Endodermal cell (in vitro differentiated cells): ENCODE measurements at places on chromosomes 16 and 17. TPM values are rescaled to one million over a fixed set of nuclear protein-coding genes. Genes with fewer than 3 reads are reported as not detected.

The IL32 gene
- 1.4 to 2.4 TPM (median 2.0 TPM) in 3 replicates for total RNA-seq

The OR3A3 gene
- not detected in 3 replicates for total RNA-seq

- no peaks in the 10 kb centered on the region for H3K4me1 ChIP-seq
- no peaks in the 10 kb centered on the region for H3K27me3 ChIP-seq
- H3K27ac ChIP-seq = no peak overlapping the region
- no peak overlapping the region for H3K4me3 ChIP-seq
Measured at GRCh38 chr17:70296456-70296855, 127.1 kb downstream of the KCNJ2 start.

- H3K4me1 ChIP-seq = no peaks in the 10 kb centered on the region
- H3K4me3 ChIP-seq = no peak overlapping the region
- H3K27ac ChIP-seq = no peak overlapping the region
- peaks cover 23% of the 10 kb centered on the region for H3K27me3 ChIP-seq
- peak; percentile 44 for DNase-seq
Measured at GRCh38 chr17:45233423-45233924, 11.8 kb downstream of the FMNL1 start.

GRCh38 chr16:71974068-71974818, 26.0 kb downstream of the PKD1L3 start:
- no peaks in the 10 kb centered on the region for H3K4me1 ChIP-seq
- no peak overlapping the region for H3K4me3 ChIP-seq
- H3K27ac ChIP-seq = no peak overlapping the region
- no peaks in the 10 kb centered on the region for H3K36me3 ChIP-seq
- no peak for DNase-seq

GRCh38 chr17:9026741-9027140, 5.4 kb downstream of the NTN1 start:
- peaks cover 13% of the 10 kb centered on the region for H3K4me1 ChIP-seq
- H3K27me3 ChIP-seq = peaks cover 39% of the 10 kb centered on the region
- peak; percentile 63 for DNase-seq
- peaks cover 11% of the 10 kb centered on the region for H3K36me3 ChIP-seq
- H3K27ac ChIP-seq = no peak overlapping the region

The RAP1GAP2 gene
- 41.9 and 44.3 TPM in 2 replicates for total RNA-seq

DNA sequence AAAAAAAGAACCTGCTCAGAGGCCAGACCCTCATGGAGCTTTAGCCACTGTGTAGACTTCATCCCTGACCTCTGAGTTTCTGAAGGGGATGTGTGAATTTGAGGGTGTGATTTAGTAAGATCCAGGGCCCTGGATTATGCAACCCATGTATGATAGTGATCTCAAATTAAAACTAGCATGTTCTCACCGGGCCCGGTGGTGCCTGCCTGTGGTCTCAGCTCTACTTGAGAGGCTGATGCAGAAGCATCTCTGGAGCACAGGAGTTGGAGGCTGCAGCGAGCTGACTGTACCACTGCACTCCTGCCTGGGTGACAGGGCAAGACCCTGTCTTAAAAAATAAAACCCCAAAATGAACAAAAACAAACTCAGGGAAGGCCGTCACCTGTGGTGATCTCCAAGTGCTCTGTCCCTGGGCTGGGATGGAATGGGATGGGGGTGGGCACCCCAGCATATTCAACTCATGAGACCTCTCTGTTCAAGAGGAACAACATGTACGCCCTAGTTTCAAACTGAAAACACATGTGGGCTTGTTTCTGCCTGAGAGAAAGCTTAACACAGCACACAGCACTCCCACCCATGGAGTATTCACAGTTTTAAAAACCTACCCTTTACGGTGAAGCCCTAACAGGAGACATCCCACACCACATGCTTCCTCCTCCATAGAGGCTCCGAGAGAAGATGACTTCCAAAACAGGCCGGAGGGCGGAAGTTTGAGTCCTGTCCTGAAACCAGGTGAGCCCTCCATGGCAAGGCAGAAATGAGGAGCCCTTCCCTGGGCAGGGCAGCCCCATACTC, 30.1 kb downstream of the GNPTG start:
- H3K4me1 ChIP-seq = peaks cover 12% of the 10 kb centered on the region
- no peaks in the 10 kb centered on the region for H3K36me3 ChIP-seq
- no peaks in the 10 kb centered on the region for H3K27me3 ChIP-seq
- H3K27ac ChIP-seq = no peak overlapping the region
- DNase-seq = no peak

- no peaks in the 10 kb centered on the region for H3K36me3 ChIP-seq
- H3K27ac ChIP-seq = no peak overlapping the region
- H3K4me1 ChIP-seq = peaks cover 24% of the 10 kb centered on the region
- no peaks in the 10 kb centered on the region for H3K27me3 ChIP-seq
- peak overlapping the region; percentile 73 for H3K4me3 ChIP-seq
- peak; percentile 83 for DNase-seq
Measured at GRCh38 chr16:3004781-3005284, 7.9 kb upstream of the CLDN9 start.

The OTOP3 gene
- not detected in 2 replicates for total RNA-seq
